ENCODE measurements at places on chromosomes 11 and 22.

- DNase-seq: no peak
These were observed 72.6 kb downstream of the MYEOV start for GRCh38 chr11:69366591-69366990.

GRCh38 chr11:66546368-66546965 lies at the start of gene ACTN3:
TSS of gene ACTN3 (plus strand) at chr11:66546903. CDS start at chr11:66546938, 35 bp downstream.
- DNase-seq: peak; percentile 17

- DNase-seq: no peak
These were observed 16.3 kb downstream of the HTR3A start for GRCh38 chr11:113991170-113991569.

GRCh38 chr11:64367931-64368672 lies 9.1 kb downstream of the RPS6KA4 start:
- no peak for DNase-seq

DNA sequence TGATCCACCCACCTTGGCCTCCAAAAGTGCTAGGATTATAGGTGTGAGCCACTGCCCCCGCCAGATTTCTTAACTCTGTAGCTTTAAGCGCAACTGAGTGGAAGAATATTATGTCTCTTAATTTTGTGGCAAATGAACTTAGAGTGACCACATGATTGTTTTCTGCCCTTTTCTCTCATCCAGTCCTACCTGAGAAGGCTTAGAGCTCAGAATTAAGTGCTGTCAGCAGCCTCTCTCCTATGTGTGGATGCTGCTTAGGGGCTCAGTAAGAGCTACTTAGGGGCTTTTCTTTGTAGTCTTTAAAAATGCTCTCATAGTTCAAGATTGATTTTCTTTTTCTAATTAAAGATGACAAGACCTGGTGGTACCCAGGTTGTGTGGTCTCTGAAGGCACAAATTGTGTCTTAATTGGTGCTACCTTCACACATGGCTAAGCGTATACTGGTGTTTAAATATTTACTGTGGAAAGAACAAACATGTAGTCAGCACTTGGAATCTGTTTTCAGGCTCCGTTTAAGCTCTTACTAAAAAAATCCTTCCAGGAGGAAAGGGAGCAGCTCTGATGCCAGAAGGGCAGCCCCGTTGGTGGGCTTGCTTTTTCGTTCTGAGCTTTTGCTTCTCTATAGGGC lies 59.3 kb downstream of the DEPDC5 start:
- DNase-seq: no peak

- no peak for DNase-seq
These were observed 29.5 kb upstream of the ANO5 start for GRCh38 chr11:22163394-22163797.

DNA sequence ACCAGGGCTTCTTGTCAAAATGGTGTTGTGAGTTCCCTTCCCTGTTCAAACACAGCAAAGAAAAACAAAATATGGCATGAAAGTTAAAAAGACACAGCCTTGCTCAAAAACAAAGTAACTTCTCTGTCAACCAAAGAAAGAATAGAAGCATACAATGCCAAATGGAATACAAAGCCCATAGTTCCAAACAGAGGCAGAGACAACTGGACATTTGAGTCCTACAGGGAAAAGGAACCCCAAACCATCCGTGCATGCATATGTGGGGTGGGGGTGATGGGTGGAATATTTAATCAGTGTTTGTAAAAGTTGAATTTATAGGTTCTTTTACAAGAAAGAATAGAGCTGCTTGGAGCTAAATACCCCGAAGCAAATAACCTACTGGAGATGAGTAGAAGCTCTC lies 218.7 kb downstream of the FAM76B start:
- no peak for DNase-seq

- peak; percentile 64 for DNase-seq
These were observed 15.2 kb downstream of the BCL9L start for GRCh38 chr11:118910309-118911112.

- DNase-seq: peak; percentile 96
These were observed at the start of gene FIBP for GRCh38 chr11:65888163-65888814. TSS of gene FIBP (minus strand) at chr11:65888471. CDS start at chr11:65888418, 53 bp downstream.

DNA sequence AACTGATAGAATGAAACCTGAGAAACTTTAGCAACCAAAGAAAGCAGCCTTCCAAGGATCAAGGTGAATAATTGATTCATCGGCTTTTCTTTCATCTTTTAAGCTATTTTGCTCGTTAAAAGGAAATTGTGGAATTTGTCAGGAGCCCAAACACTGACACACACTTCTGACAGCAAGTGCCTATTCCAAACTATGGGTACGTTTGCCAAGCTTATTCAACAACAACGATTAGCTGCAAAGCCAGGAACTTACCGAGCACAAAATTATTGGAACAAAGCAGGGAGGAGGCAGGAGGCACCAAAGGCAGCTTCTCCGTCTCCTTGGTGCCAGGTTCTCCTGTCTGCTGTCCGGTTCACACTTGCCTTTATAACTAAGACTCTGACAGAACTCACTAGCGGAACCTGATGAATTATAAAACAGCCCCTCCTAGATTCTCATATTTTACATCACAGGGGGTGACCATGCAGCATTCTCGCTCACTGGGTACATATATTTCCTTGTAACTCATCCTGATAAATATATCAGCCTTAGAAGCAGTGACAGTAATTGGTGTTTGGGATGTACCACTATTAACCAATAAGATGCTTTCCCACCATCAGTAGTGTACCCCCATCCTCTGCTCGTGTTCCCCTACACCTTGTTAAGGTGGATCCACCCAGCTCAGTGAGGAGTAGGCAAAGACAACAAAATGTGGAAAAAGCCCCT lies 395.9 kb upstream of the CCDC90B start:
- no peak for DNase-seq

- no peak for DNase-seq
These were observed 43.6 kb upstream of the DBX1 start for GRCh38 chr11:20203831-20204230.

DNA sequence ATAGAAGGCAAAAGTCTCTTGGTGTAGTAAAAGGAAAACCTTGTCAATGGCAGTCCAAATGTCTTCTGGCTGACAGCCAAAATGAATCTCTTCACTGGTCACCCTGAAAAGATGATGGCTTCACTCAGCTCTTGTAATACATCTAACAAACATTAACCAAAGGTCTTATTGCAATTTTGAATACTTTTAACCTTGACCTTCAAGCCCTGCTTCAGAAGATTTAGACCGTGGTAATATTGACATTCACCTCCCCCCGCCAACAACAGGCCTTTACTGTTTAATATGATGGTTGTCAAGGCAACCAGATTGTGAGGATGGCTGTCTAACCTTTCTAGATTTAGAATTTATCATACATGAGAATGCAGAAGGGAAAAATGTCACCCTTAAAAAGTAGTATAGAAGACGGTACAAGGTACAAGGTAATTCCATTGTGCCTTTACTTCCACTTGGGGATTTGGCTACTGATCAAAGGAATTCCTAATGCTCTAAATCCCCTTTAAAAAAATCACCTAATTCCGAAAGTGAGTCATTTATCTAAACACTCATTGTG lies 342.3 kb downstream of the LARGE1 start:
- no peak for DNase-seq

DNA sequence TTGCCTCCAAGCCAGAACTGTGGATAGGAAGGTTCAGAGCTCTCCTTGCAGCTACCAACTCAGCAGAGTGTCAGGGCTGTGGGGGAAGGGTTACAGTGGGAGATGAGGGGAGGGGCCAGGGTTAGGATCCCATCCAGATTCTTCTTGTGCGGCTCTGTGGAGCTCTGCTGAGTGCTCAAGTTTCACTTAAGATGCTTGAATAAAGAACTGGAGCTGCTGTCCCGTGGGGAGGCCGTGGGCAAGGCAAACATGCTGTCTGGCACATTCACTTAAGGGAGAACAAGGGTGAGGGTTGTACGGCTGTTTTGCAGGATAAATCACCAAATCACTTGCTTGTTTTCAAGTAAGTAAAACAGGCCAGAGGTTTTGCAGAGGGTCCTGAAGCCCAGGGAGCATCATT lies 197.1 kb downstream of the FAM76B start:
- DNase-seq: no peak

GRCh38 chr11:2089536-2090165 lies 49.5 kb downstream of the IGF2 start:
- DNase-seq: peak; percentile 29

DNA sequence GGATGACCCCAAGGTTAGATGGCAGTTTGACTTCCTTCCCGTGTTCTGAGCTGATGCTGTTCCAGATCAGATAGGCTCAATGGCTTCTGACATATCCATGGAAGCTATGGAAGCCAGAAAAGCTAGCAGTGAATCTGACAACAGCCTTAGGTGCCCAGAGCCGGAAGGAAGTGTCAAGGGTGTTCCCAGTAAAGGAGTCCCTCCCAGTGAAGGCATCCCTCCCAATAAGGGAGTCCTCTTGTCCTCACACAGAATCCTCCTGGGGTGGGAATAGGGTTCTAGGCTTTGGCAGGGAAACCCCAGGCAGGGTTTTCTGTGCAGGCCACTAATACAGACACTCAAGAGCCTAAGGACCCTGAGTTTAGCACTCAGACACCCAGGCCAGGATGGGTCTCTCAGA lies 47.0 kb upstream of the ISX start:
- no peak for DNase-seq

GRCh38 chr22:38071421-38072321 lies 12.3 kb downstream of the SLC16A8 start:
- no peak for DNase-seq

GRCh38 chr11:17298302-17298701 lies 21.8 kb downstream of the NUCB2 start:
- DNase-seq: no peak

DNA sequence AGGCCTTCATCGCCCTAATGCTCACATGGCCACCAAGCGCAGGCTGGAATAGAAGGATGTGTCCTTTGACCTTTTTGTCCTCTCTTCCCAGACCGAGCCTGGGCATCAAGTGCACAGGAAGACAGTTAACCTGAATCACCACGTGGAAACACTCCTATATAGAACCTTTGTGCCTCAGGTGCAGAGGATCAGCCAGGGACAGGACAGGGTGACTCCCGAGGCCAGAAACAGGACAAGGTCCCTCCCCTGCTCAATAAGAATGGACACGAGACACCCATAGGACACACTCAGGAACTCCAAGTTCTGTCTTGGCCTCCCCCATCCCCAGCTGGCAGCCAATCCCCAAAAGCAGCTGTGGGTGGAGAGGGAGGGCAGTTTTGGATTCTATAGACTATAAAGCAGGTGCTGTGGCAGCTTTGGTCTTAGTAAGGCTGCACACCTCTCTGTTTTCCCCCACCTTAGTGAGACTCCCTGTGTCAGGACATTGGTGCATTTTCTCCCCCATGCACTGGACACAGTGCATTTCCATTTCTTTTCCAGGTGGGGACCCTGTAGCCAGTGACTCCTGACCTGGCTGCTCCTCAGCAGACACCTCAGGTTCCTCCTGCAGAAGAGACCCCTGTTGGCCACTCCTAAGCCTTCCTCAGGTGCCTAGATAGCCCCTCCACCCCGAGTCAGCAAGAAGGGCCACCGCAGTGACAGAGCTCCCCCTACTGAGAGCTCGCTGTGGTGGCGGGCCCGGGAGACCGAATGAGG lies 43.6 kb upstream of the POU2AF1 start:
- DNase-seq: peak; percentile 37

DNA sequence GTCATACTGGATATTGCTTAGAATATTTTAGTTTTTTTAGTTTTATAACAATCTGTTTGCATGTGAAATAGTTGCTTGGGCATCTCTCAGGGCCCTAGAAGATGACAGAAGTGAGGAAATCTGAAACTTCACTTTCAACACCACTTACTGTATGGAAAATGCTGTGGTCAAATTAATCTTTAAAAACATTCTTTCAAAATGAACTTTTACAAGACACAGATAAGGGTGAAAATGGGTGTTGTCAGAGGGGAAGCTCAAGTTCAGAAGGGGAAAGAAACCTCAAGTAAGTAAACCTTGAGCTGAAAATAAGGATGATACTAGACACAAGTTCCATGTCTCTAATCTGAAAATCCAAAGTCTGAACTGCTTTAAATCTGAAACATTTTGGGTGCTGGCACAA lies 1840.1 kb upstream of the RAG2 start:
- no peak for DNase-seq

DNA sequence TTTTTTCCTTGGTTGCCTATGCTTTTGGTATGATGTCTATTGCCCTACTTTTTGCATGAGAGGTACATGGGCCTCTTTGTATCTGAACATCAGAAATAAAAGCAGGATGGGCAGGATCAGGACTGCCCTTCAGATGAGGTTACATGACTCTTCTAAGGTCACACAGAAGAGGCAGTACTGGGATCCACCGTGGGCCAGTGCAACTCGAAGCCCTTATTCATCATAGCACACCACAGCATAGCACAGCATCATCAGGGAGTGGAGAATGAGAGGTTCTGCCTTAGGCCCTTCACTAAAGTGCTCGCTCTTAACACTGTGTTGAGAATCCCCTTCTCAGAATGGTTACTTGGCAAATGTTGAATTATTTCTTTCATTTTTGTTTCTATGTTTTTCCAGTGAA lies 88.3 kb downstream of the C22orf31 start:
- DNase-seq: no peak

GRCh38 chr11:71304045-71304444 lies 51.7 kb upstream of the SHANK2 start:
- no peak for DNase-seq

- DNase-seq: peak; percentile 82
These were observed 11.3 kb upstream of the OMP start for GRCh38 chr11:77091146-77091940.

DNA sequence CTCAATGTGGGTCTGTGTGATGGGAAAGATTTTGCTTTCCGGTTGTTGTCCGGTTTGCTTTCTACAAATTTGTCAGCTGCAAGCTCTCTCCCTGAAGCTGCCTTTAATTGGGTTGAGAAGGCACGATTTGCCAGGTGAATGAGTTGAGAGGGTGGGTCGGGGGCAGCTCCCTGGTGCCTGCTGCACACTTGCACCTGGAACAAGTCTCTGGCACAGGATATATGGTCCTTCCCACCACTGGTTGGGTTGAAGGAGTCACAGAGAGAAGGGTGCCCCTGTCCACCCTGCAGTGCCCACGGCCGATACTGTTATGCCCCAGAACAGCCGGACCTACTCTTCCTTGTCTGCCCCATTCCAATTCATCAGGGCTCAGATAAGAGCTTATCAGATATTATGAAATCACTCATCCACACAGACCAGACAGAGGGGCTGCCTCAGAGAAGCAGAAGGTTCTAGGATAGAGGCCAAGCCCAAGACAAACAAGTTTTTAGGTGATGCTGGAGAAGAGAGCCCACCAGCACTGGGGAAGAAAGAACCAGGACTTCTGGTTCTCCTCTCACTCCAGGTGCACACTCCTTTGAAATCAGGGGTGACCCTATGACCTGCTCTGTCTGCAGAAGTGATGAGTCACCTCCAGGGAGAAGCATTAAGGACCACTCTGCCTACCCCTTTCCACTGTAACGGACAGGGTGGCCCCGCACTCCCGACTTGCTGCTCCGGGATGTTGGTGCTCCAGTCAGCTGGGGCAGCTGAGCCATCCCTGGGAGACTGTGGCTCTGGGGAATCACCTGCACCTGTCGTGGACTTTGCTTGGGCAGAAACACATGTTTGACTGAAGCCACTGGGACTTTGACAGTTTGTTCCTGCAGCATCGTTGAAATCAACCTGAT lies 45.3 kb downstream of the RTL6 start:
- DNase-seq: no peak

Data from CD4-positive, alpha-beta T cell treated with Interleukin-10 for 1 hour (primary cell).